Activated T-cell treated with anti-CD3 and anti-CD28 coated beads for 1 hour (primary cell): ENCODE measurements at places on chromosomes 12 and 14.

DNA sequence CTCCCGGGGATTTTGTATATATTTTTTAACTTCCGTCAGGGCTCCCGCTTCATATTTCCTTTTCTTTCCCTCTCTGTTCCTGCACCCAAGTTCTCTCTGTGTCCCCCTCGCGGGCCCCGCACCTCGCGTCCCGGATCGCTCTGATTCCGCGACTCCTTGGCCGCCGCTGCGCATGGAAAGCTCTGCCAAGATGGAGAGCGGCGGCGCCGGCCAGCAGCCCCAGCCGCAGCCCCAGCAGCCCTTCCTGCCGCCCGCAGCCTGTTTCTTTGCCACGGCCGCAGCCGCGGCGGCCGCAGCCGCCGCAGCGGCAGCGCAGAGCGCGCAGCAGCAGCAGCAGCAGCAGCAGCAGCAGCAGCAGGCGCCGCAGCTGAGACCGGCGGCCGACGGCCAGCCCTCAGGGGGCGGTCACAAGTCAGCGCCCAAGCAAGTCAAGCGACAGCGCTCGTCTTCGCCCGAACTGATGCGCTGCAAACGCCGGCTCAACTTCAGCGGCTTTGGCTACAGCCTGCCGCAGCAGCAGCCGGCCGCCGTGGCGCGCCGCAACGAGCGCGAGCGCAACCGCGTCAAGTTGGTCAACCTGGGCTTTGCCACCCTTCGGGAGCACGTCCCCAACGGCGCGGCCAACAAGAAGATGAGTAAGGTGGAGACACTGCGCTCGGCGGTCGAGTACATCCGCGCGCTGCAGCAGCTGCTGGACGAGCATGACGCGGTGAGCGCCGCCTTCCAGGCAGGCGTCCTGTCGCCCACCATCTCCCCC, 777 bp downstream of the ASCL1 start:
- no peak for DNase-seq

- DNase-seq = no peak
Measured at GRCh38 chr12:76143343-76144244, 59.1 kb upstream of the NAP1L1 start.

DNA sequence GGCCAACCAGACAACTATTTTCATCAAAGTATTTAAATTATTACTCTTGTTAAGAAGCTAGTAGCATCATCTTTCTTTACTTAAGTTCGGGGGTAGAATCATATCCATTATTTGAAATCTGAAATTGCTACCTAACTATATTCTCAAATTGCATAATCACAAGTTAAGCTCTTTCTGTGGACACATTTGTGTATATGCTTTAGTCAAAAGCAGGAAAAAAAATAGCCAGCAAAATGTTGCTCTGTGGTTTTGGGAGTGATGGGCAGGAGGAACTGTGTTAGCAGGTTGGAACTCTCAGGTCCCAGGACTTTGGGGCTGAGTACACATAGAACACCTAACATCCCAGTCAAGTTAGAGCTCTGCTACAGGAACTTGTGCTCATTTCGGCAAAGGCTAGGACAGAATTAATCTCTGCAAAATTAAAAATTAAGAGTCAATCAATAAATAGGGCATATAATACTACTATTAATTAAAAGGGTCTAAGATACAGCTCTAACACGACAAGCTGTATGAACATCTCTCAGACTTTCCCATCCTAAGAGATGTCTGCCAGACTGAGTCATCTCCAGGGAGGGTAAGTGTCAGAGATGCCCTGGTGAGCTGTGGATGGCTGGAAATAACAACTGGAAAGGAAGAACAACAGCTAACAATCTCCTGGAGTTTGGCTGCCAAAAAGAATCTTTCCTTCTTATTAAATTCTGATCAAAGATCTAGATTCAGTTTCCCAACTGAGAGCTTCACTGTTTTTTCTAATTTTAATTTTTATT, 203.5 kb upstream of the GZMB start:
- no peak for DNase-seq

DNA sequence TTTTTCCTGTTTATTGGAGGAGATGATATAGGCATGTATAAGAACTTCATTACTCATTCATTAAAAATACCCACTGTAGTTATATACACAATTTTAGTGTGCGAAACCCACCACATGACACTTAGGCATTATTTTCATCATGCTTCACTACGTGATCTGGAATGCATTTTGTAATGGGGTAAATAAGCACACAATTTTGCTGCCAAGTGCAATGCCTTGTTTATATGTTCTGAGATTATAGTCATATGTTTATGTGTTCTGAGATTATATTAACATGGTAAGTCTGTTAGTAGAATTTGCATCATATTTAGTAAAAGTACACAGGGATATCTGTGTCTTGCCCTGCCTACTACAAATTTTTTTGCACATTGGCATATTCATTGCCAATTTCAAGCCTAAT, 1123.0 kb downstream of the LRFN5 start:
- DNase-seq = no peak

- DNase-seq = no peak
Measured at GRCh38 chr14:66434464-66434863, 51.7 kb upstream of the CCDC196 start.
